ENCODE measurements at places on chromosomes 4 and X.
A peak's percentile ranks its signal among the peaks of the same experiment; 100 is the strongest.

GRCh38 chrX:20527558-20528011 is 260.9 kb upstream of the RPS6KA3 start:
- DNase-seq, result no peak

DNA sequence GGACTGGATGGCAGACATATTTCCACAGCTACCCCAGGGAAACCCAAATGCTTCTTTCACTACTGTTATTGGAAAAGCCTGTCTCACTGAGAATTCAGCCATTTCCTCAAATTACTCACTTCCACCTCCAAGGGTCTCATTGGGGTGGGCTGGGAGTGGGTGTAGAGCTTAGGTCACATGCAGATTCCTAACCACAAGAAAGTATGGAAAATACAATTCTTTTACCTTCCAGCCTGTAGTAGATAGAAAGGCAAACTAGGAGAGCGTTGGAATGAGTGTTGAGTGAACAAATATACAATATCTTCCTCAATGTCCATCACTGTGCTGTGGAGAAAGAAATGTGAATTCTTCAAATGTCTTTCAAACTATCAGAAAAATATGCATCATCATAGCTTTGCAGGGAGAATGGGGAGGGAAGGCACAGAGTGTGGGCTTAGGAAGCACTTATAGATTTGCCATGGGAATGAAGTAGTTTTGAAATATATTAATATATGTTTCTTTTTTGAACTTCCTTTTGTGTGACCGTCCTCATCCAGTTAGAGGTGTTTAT is 245.3 kb upstream of the JADE1 start:
- DNase-seq, result no peak

GRCh38 chr4:183347566-183347965 is 25.3 kb upstream of the CLDN24 start:
- DNase-seq, result no peak

DNA sequence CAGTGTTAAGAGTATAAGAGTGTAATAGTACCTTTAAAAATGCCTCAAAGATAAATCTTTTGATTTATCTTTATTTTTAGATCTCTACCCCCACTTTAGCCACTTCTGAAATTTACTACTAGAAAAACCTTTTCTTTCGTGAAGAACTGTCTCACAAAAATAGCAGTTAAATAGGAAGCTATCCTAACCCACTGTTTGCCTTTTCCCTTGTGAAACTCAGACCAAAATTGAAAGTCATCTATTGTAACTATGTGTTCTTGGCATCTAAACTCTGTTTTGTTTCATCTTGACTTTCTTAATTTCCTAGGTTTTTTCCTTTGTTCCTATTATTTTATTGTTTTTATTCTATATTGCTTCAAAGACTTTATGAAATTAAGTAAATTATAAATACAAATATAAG is 7.8 kb upstream of the TMEM144 start:
- no peak for DNase-seq

GRCh38 chrX:69309074-69309792 is 144.0 kb upstream of the PJA1 start:
- DNase-seq, result no peak

DNA sequence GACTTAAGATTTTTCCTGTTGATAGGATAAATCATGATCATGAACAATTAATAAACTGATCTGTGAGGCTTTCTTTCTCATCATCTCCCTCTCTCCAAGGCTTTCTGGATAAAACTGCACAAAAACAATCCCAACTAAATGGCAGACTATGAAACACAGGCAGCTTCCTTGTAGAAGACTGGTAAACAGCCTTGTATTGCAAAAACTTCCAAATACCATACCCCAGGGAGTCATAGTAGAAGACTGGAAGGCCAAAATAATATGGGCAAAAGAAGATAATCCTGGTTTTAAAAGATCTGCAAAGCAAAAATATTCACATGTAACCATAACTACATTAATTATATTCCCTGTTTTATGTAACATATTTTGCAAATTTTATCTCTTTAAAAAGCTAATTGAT is 113.0 kb downstream of the ANAPC10 start:
- DNase-seq, result no peak

DNA sequence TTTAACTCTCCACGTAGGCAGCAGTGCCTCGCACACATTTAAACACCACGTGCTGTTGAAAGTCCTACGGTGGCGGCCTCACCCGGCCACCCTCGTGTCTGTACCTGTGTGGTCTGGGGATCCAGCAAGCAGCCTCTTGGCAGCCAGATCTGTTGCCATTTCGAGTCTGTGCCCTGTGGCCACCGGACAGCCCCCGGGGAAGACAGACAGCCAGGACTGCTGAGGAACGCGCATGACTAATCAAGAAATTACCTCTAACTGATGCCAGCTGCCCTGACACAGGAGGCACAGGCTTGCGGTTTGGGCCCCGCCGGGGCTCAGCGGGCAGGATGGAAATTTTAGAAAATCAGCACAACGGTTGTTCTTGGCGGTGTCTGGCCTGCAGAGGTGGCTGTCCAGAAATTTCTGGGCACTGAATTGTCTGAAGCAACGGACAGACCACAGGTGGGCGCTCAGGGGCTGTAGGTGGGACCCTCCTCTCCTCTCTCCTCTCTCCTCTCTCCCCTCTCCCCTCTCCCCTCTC is 15.6 kb upstream of the ASMTL start:
- peak; percentile 56 for DNase-seq

DNA sequence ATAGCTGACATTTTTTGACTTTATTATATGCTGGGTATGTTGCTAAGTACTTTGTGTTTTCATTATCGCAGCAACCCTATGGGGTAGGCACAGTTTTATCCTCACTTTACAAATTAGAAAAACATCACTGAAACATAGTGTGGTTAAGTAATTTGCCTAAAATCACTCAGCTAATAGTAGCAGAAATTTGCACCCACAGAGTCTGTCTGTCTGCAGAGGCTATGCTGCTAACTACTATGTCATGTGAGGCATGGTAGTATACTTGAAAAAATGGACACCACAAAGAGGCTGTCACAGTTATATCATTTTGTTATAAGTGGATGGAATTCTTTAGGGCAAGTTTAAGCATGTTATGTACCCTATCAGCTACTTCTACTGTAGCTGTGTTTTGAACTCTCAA is 69.0 kb downstream of the STAG2 start:
- no peak for DNase-seq

Data from stimulated activated CD4-positive, alpha-beta T cell treated with anti-CD3 and anti-CD28 coated beads, Interleukin-1b, Interleukin-23, amount 100 ng/mL, for 1 hour (primary cell).